ENCODE measurements at places on chromosomes 11 and 22.

- no peak for DNase-seq
These were observed 42.2 kb downstream of the PDE2A start for GRCh38 chr11:72631806-72632731.

- DNase-seq = peak; percentile 86
These were observed 10.7 kb upstream of the ACCSL start for GRCh38 chr11:44036811-44037657.

DNA sequence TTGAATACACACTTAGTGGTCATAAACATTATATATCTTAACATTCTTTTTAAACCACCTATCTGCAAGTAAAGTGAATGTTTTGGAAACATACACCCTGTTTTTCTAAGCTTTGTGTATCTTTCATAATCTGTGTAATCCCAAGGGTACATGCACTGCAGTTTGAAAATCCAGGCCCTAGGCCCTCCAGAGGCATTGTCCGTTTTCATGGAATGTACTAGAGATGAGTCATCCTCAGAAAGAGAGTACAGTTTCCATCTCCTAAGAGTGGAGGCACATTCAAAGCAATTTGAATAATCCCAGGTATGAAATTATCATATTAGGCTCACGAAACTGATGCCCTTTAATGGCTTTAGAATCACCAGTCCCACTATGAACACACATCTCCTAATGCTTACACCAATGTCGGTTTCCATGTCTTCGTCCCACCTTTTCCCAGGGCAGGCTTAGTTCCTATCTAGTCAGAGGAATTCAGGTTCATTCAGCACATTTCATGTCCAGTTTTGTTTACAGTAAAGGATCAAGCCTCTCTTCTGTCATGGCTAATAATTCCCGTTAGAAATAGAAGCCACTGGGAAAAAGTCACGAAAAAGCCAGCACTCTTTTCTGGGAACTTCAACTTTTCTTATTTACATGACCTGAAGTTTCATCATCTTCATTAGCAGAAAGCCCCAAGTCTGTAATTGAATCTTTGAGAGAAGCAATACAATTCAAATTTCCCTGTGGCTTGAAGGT lies 39.5 kb upstream of the CD44 start:
- DNase-seq = no peak

DNA sequence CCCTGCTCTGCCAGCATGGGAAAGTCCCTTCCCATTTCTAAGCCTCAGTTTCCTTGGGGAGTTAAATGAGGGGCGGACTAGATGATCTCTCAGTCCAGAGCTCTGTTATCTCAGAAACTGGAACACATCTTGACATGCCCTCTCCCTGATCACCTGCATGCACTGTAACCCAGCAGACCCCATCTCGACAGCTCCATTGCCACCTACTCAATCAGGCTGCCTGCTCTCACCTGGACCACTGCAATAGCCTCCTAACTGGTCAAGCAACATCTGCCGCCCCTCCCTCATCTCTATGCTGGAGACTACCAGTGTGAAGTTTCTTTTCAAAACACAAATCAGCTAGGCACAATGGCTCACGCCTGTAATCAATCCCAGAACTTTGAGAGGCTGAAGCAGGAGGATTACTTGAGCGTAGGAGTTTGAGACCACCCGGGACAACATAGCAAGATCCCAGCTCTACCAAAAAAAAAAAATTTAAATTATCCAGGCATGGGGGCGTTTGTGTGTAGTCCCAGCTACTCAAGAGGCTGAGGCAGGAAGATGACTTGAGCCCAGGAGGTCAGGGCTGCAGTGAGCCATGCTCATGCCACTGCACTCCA lies 22.2 kb downstream of the LRRC55 start:
- DNase-seq = no peak

DNA sequence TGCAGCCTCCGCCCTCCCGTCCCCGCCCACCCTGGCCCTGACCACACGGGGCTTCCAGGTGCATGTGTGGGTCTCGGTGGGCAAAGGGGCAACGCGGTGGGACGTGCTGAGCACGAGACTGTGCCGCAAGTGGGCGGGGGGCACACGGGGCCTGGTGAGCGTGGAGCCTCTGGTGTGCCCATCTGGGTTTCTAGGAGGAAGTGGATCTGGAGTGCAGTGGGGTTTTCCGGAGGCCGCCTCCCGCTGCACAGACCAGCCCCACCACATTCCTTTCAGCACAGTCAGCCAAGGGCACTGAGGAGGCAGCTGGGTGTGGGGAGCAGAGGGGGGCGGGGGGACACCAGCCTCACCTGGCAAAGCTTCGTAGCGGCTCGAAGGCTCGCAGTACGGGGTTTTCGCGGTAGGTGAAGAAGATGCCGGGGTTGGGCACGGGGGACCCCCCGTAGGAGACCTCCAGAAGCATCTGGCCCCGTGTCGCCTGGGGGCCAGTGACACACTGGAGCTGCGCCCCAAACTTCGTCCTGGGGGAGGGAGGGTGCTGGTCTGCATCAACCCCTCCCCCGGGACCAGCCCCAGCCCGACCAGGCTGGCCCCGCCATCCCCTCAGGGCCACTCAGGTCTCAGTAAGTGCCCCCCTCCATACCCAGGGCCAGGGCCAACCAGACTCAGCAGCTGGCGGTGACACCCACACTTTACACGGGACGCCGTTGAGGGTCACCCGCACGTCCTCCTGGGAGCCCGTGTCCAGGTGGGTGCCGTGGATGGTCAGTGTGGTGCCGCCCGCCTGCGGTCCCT lies 12.4 kb upstream of the MAPK11 start:
- no peak for DNase-seq

DNA sequence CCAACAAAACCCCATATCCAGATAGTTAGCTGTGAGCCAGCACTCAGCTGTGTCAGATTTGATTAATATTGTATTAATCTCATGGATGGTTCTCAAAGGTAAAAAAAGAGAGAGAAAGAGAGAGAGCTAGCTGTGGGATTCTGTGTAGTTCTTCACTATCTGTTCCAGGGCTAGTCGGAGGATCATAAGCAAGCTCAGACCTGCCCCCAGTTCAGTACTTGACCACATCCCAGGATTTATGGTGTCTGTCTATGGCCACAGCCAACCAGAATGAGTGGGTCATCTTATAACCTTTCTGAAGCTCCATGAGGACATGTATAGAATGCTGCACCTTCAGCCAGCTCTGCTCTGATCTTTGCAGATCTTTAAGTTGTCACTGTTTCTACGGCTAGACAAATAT lies 13.5 kb upstream of the B3GNT6 start:
- DNase-seq = no peak

GRCh38 chr11:65218446-65218845 lies 36.7 kb downstream of the CAPN1 start:
- DNase-seq = no peak

GRCh38 chr11:95070471-95070870 lies 3.8 kb downstream of the SRSF8 start:
- DNase-seq = no peak

- no peak for DNase-seq
These were observed 88.1 kb downstream of the RELT start for GRCh38 chr11:73464347-73464746.

GRCh38 chr22:44309647-44310046 lies 3.1 kb downstream of the SHISAL1 start:
- DNase-seq = no peak

- no peak for DNase-seq
These were observed 87.3 kb downstream of the KCNQ1 start for GRCh38 chr11:2531987-2532703.

DNA sequence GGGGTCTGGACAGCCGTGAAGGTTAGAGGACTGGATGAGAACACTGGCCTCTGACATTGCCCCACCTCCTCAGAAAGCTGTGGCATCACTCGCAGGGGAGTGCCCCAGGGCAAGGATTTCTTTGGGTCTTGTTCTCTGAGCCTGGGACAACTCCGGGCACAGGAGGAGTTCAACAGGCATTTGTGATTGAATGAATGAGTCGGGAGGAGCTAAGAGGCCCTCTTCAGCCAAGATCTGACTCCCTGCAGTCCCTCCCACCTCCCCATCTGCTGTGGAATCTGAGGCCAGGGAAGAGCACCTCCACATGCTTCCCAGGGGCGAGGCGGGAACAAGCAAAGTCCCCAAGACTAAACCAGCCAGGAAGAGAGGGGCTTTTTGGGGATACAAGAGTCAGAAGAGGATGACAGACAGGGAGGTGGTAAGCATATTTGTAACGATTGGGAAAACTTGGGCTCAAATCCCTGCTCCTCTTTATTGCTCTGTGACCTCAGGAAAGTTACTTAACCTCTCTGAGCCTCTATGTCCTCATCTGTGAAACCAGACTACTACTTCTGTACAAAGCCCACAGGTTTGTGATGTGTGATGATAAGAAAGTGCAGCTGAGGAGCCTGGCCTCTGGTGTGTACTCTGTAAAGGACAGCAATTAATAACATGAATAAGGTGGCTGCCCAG lies 6.4 kb downstream of the TP53I11 start:
- no peak for DNase-seq

DNA sequence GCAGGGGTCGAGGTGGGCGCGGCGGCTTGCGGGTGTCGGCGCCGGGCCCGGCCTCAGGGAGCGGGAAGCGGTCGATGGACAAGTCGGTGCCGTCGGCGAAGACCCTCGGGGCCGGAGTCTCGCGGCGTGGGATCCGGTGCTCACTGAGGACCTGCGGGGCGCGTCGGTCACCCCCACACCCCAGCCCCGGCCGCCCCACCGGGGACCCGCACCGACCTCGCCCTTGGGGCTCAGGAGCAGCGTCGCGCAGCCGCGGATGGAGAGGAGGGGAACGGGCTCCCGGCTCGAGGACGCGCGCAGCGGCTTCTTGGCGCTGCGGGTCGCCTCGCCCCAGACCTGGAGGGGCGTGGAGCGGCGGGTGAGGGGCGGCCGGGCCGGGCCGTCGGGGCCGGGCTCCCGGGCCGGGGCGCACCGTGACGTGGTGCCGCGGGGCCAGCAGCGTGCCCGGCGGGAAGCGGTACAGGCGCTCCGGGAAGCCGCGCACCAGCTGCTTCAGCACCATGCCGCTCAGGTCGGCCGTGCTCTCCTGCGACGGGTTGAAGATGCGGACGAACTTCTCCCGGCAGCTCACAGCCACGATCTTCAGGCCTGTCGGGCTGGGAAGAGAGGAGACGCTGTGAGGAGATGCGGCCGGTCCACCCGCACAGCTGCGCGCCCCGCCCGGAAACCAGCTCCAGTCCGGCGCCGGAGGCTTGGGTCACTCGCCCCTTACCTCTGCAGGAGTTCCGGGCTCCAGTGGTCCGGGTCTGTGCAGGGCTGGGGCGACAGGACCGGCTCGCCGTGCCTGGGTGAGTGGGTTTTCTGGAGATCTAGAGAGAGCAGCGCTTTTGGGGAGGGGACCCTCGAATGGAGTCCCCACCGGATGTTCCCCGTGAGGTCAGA lies 4.5 kb downstream of the LMNTD2 start:
- no peak for DNase-seq

All from D341Med (cell line).